ENCODE measurements at places on chromosomes 6 and 20.

DNA sequence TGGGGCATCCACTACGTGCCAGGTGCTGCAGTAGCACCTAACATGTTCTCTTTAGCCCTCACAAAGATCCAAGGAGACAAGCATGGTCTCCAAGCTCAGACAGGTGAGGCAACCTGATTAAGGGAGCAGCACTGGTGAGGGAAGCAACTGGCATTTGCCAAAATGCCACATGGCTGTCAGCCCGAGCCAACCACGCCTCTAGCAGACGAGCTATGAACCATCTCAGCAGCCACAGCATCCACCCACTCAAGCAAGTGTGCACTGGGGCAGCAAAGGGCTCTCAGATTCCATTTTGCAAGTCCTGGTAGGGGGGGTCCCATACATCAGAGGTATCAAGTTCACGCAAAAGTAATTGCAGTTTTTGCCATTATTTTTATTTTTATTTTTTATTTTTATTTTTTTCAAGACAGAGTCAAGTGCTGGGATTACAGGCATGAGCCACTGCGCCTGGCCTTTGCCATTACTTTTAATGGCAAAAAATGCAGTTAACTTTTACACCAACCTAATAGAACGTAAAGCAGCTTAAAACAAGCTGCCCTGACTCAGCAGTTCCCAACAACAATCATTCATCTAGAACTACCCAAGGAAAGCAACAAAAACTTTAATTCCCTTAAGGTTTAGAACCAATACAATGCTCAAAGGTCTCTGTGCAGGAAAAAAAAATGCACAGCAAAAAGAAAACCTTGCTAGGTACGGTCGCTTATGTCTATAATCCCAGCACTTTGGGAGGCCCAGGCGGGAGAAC lies 36.3 kb upstream of the SPDEF start:
- DNase-seq: no peak

GRCh38 chr20:34511891-34512265 lies 4.3 kb upstream of the DYNLRB1 start:
- no peak for DNase-seq

- DNase-seq: no peak
Observed at GRCh38 chr6:21494505-21494904, 99.0 kb upstream of the SOX4 start.

GRCh38 chr6:12064538-12065071 lies 52.5 kb downstream of the HIVEP1 start:
- DNase-seq: no peak

- DNase-seq: no peak
Observed at GRCh38 chr6:123527406-123527805, 109.3 kb downstream of the TRDN start.

- DNase-seq: no peak
Observed at GRCh38 chr6:159045801-159046200, 1.0 kb upstream of the TAGAP start.

DNA sequence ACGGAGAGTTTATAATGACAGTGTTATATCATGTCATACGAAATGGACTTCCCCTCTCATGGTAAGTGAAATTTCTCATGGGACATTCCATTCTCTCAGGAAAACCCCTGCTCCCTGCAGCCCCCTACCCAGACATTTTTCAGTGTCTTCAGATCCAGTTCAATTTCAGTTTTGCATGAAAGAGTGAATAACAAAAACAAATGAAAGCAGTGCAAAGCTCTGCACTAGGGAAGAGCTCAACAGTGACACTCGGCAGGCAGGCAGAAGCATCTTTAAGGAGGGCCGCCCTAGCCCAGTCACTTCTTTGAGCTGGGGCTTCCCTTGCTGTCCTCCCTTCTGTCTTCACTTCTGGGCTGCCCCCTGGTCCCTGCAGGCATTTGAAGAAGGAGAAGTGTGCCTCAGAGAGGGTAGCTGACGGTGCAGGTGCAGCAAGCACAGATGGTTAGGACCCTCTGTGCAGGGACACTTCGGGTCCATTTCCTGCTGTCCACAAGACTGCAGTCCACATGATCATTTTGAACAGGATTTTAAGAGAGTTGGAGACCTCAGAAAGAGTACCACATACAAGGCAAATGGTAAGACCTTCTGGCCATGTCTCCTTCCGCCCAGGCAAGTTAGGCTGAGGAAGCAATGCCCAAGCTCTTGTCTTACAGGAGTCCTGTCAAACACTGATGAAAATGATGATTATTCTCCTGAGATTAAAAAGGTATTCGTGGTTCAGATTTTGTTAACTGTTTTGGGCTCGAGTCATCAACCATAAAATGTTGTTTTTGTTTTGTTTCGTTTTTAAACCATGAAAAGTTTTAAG lies 5.4 kb upstream of the DUSP22 start:
- no peak for DNase-seq

- DNase-seq: no peak
Observed at GRCh38 chr6:143555071-143555492, 43.6 kb upstream of the FUCA2 start.

- DNase-seq: no peak
Observed at GRCh38 chr6:3749977-3750316, 1.6 kb downstream of the PXDC1 start.
